AG04449 (cell line): ENCODE measurements at places on chromosomes 12 and 14.

DNA sequence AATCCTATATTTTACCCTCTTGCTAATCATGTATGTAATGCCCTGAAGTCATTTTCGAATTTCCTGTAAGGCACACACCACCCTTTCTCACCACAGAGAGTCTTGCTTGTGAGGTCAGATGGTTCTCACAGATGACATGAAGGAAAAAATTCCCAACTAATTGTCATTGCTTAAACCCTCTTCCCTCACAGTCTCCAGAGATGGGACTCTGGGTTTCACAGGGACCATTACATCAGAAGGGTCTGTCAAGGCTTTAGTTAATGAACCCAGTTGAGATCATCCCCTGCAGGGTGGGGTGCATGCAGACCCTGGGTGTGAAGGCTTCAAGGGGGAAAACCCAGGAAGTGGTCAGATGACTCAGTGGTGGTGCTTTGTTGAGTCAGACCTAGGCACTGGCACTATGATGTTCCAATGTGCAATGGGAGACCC lies 229.6 kb downstream of the BCAT1 start:
- DNase-seq, result no peak

GRCh38 chr14:46054526-46054925 lies 597.1 kb downstream of the RPL10L start:
- DNase-seq, result peak; percentile 67

DNA sequence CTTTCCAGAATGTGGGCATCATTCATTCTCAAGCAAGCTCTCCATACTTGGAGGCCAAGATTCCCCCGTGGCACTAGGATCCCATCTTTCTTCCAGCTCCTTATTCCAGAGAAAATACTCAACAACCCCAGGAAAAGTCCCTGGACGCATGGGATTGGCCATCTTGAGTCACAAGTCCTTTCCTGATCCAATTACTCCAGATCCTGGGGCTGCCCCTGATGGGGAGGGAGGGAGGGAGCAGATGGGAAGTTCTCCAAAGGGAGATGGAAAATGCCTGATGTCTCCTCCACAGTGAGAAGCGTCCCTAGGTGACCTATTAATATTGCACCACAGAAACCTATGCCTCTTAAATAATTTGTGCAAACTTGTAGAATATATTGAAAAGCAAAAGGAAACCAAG lies 12.4 kb upstream of the KCNK13 start:
- no peak for DNase-seq

DNA sequence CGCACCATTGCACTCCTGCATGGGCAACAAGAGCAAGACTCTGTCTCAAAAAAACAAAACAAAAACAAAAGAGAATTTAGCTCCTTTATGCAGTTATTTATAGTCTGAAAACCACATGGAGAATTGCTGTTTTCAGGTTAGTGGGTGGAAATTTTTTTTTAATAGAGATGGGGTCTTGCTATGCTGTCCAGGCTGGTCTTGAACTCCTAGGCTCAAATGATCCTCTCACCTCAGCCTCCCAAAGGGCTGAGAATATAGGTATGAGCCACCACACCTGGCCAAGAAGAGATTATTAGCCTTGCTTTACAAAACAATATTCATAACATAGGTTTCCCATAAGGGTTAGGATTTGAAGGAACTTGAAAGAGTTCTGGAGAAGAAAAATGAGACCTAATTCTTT lies 12.1 kb upstream of the SRP54 start:
- DNase-seq, result no peak

GRCh38 chr14:72336311-72336980 lies 404.2 kb downstream of the RGS6 start:
- DNase-seq, result no peak

DNA sequence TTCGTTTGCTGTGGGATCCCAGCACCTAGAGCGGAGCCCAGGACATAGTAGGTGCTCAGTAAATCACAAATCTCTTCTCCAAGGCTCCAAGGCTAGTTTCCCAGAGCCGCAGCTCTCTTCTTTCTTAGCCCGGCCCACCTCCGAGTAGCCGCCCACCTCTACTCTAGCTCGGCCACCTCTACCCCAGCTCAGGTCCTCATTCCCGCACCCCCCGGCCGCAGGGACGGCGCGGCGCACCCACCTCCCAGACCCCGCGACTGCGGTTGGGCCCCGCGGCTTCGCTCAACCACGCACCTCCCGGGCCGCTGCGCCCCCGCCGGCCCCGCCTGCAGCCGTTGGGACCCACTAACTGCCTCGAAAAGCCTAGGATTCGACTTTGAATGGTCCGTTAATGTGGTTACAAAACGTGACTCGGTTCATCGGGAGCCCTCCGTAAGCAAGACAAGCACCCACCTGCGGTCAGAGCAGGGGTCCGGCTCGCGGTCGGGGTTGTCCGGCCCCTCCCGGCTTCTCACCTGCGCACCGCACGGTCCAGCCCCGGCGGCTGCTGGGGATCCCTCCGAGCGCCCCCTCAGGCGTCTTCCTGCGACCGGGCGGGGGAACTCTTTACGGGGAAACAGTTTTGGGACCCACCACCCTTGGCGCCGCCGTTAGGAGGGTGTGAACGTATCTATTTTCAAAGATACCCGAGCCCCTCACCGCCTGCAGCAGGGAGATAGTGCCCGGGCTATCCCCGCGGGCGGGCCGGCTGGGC lies at the start of gene SLC2A14:
Gene SLC2A14, minus strand, starts transcription at position 350 of the 754 bp plus-strand sequence. CDS start 3,035 bp downstream, outside the sequence.
- DNase-seq, result no peak

DNA sequence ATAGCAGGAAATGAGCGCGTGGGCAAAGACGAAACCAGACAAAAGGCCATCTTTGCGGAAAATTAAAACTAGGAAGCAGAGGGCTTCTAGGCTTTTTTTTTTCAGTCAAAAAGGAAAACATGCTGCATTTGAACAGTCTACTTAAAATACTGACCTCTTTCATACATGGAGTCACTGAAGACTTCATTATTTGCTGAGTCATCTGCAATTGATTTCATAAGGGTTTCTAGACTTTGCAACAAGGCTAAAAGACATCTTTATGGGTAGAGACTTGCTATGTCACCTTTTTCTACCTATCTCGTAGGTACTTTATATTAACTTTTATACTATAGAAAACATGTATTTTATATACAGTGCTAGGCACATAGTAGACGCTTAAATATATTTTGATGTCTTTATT lies 238.4 kb downstream of the TMEM132D start:
- no peak for DNase-seq

GRCh38 chr14:101184104-101184455 lies 280.6 kb upstream of the RTL1 start:
- no peak for DNase-seq

GRCh38 chr12:47963340-47964040 lies at the start of gene TMEM106C:
TMEM106C (plus strand) TSS chr12:47963596; CDS start chr12:47964237, 641 bp downstream.
- peak; percentile 38 for DNase-seq

GRCh38 chr14:74507840-74508239 lies 14.3 kb downstream of the ISCA2 start:
- no peak for DNase-seq

DNA sequence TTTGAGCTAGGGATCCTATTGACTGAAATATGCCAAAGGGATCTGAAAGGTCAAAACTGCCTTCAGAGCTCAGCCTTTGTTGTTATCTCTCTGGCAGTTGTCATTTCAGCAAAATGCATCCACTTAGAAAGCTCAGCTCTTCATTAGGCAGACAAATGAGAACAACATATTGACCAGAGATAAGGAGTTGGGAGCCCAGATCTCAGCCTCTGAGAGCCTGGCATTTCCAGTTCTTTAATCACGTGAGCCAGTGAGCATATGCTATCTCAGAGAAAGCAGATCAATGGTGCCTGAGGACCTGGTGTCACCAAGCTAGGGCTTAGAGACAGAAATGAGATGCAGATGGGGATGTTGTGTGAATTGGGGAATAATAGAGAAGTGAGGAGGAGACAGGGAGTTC lies 101.1 kb downstream of the DAD1 start:
- no peak for DNase-seq

DNA sequence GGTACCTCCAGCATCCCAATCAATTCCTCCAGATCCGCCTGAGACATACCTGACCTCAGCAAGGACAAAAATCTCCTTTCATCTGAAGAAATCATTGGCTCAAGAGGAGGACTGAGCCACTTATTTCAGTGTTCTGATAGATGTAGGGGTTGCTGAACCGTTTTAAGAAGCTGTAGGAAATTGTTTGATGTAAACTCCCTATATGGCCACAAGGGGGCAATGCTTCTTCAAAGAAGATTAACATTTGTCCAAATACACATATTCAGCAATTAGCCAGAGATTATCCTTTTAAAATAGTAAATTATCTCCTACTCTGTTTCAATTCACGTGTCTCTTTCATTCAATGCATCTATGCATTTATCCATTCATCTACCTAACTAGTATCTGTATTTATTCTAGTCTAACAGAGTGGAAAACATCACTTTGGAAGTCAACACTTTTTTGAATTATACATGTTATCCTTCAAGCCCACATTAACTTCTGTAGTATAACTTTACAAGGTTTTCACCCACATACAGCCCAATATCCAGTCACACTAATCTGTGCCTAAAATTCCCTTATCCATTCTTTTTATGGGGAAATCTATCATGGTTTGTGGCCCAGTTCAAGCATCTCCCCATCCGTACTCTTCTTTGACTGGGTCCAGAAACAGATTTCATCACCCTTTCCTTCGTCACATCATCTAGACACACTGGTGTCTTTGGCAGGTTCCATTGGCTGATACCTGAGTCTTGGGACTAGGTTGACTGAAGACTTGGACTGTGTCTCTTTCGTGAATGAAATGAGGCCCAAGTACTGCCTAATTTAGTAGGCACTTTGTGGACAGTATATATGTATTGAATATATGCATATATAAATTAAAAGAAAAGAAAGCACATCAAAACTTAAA lies 411.0 kb upstream of the OR4E1 start:
- peak; percentile 4 for DNase-seq

DNA sequence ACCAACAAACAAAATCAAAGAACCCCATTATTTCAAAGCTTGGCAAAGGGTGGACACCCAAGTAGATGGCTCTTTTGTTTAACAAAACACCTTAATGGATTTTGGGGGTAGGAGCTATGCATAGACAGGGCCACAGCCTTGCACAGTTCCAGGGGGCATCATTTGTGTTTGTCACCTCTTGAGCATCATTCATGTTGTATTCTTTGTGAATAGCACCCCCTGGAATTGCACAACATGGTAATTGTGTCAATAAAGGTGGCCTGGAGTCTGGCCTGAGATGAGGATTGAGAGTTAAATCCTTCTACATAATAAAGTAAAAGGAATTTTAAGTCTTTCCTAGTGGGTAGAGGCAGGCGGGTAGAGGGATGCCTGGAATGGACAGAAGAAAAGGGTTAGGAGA lies 3.3 kb upstream of the FRS2 start:
- no peak for DNase-seq

DNA sequence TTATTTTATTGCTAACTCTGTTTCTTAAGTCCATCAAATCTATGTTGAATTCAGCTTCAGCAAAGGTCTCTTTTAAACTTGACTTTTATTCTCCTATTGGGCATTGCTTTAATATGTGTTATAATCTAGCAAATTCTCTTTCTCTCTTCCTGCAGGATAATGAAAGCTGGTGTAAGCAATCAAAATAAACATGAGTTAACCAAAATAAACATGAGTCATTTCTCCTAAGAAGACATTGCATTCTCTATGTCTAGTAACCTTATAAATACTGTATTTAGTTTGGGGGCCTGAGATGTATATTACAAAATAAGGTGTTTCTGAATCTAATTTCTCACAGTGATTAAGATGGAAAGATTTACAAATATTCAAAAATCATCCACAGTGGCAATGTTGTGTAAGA lies 739.1 kb upstream of the ATXN7L3B start:
- DNase-seq, result no peak

DNA sequence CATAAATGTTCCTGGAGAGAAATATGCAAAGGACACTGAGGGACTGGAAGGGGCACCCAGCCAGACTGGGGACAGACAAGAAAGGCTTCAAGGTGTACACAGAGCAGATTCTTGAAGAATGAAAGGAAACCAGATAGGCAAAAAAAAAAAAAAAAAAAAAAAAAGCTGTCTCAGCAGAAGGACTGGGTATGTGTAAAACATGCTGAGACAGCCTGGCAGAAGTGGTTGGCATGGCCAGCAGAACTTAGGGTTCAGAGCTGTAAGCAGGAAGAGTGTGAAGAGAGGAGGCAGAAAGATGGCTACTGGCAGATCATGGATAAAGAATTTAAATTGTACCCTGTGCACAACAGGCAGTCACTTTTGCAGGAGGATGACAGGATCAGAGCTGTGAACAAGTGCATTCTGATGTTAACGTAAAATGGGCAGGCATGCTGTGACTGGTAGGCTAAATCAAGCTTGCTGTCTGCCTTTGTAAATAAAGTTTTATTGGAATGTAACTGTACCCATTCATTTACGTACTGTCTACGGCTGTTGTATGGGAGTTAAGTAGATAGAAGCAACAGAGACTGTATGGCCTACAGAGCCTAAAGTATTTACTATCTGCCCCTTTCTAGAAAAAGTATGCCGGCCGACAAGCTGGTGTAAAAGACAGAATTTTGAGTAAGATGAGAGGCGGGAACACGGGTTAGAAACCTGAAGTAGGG lies 42.2 kb downstream of the UBR7 start:
- DNase-seq, result no peak

DNA sequence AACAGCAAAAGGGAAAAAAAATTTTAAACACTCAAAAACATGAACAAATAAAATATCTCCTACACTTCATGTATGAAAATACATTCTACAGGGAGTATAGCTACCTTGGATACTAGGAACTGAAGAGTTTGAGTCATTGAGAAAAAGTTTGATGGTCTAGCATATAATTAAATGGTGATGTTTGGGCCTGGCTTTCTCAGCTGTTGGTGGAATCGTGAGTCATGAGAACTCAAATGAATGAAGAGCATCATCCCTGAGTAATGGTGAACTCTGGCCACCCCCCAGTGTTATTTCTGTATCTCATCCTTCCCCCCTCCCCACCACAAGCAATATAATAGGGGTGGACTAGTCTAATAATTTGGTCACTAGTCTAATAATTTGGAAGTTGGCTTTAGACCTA lies 6.7 kb upstream of the SLC6A15 start:
- DNase-seq, result no peak

DNA sequence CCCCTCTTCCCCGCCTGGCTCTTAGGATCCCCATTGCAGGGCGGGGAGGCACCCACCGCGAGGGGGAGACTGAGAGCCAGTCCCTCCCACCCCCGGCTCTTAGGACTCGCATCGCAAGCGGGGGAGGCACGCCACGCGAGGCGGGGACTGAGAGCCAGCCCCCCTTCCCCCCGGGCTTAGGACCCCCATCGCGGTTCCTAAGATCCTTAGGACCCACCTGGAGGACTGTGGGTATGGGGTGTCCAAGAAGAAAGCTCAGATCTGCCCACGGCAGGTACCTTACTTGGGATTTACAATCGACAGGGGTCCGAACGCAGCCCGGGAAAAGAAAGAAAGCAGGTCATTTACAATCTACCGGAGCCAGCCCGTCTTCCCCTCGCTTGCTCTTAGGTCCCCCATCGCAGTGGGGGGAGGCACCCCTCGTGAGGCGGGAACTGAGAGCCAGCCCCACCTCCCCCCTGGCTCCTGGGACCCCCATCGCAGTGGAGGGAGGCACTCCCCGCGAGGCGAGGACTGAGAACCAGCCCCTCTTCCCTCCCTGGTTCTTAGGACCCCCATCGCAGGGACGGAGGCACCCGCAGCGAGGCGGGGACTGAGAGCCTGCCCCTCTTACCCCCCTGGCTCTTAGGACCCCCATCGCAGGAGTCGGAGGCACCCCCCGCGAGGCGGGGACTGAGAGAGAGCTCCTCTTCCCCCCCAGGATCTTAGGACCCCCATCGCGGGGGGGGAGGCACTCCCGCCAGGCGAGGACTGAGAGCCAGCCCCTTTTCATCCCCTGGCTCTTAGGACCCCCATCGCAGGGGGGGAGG lies 43.7 kb downstream of the DDX11 start:
- DNase-seq, result no peak
